ENCODE measurements at places on chromosomes 5 and 9.

GRCh38 chr9:69768716-69769115 is 8.9 kb upstream of the PTAR1 start:
- no peak for DNase-seq

- no peak for DNase-seq
These were observed 51.3 kb upstream of the PRLR start for GRCh38 chr5:35281613-35282012.

DNA sequence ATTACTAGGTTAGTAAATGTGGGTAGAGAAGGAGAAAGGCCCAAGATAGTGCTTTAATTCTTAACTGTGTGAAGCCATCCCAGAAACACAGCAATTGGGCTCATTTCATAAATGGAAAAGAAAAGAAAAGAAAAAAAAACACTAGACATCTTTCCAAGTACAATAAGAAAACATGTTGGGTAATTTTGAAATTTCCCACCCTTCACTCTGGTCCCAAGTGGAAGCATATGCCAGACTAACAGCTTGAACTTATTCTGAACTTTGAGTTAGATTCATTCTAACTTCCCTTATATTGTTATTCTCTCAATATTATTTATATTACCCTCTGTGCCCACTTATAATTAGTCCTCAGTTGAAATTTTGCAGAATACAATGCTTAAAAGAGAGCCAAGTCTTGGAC is 113.4 kb upstream of the GHR start:
- no peak for DNase-seq

- DNase-seq: no peak
These were observed 88.1 kb downstream of the PCSK1 start for GRCh38 chr5:96344678-96345577.

DNA sequence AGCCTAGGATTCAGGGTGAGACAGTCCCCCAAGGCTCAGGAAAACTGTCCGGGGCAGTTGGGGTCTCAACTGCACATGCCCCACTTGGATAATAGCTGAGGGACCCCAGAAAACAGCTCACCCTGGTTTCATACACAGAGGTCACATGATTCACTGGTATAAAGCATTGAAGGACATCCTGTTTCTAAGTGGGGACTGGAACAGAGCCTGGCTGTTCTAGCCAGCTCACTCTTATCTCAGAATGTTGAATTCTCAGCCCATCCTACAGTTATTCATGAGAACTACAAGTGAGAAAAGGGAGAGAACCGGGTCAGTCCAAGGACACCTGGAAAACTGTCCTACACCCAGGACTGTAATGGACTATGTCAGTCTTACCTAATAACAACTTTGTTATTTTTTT is 170.9 kb downstream of the FGF1 start:
- DNase-seq: no peak

DNA sequence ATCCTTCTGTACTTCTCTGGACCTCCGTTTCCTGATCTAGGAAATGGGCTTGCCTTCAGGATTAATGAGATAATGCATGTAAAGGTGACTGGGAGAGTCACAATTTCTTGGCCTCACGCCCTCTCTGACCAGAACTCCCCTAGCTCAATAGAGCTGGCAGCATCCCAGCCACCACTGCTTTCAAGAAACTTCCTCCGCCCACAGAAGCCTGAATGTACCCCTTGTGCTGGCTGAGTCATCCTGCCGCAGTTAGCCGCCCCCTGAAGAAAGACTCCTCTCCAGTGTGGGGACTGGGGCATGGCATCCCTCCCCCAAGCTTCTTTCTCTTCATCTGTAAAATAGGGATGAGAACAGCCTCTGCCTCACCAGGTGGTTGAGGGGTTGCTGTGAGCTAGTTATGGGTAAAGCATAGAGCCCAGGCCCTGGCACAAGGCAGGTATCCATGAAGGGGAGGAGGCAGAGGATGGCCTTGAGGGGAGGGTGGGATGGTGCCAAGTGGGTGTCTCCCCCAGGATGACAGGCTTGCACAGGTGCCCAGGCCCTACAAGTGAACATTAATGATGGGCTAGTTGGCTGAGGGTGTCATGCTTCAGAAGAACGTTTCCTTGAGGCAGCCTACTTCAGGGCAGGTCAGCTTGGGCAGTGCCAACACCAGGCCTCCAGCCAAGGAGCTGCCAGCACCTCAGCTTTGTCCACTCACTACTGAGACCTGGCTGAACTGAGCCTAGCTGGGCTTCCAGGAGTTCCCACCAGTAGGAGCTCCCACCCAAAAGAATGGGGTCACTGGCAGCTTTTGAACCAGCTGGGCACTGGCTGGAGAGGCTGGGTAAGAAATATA is 3.4 kb downstream of the PDLIM4 start:
- no peak for DNase-seq

- DNase-seq: no peak
These were observed 300.5 kb downstream of the DEPDC1B start for GRCh38 chr5:60399507-60399906.
